ENCODE measurements at places on chromosomes 1 and 21. TPM values are rescaled to one million over a fixed set of nuclear protein-coding genes. Genes with fewer than 3 reads are reported as not detected.

GRCh38 chr1:9721606-9722377 is 70.3 kb downstream of the PIK3CD start:
- DNase-seq, result peak; percentile 85

DNA sequence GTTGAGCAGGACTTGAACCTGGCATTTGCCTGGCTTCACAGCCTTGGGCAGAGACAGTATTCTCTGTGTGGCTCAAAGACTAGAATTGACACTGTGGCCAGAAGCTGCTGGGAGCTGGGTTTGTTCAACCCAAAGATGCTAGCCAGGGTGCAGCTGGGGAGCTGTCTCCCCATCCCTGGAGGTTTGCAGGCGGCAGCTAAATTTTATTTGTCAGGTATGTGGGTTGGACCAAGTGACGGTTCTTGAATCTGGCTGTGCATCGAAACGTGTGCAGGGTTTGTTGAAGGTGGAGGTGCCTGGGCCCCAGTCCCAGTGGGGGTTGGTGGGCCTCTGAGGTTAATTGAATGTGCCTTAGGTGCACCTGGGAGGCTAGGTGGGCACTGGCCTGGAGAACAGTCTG is 11.8 kb downstream of the WNT4 start:
- DNase-seq, result no peak

DNA sequence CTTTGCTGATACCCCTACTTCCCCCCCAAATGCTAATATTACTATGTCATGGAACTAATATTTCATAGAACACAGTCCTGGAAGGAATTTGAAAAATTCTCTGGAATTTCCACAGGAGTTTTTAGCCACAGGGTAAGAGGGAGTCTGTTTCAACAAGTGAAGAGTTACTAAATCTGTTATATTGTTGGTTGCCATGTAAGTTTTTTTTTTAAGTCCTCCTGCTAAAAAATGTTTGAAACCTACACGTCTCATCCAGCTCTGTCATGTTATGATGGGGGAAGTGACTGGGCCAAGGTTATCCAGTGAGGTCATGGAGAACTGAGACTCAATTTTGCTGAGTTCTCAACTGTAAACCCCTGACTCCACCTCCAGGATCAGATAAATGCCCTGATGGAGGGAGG is 60.8 kb upstream of the USP24 start:
- peak; percentile 76 for DNase-seq

- no peak for DNase-seq
Observed at GRCh38 chr1:87950369-87950768, 621.7 kb downstream of the LMO4 start.

- DNase-seq, result no peak
Observed at GRCh38 chr1:186882372-186883134, 53.8 kb downstream of the PLA2G4A start.

PLEKHA6 gene
- total RNA-seq, result 0.29 TPM

- DNase-seq, result no peak
Observed at GRCh38 chr1:94606471-94606870, 64.9 kb upstream of the F3 start.

- DNase-seq, result no peak
Observed at GRCh38 chr1:33140153-33141149, 41.4 kb downstream of the TRIM62 start.

TTC24 gene
- total RNA-seq, result not detected

TFF3 gene
- 0.72 TPM for total RNA-seq

DNA sequence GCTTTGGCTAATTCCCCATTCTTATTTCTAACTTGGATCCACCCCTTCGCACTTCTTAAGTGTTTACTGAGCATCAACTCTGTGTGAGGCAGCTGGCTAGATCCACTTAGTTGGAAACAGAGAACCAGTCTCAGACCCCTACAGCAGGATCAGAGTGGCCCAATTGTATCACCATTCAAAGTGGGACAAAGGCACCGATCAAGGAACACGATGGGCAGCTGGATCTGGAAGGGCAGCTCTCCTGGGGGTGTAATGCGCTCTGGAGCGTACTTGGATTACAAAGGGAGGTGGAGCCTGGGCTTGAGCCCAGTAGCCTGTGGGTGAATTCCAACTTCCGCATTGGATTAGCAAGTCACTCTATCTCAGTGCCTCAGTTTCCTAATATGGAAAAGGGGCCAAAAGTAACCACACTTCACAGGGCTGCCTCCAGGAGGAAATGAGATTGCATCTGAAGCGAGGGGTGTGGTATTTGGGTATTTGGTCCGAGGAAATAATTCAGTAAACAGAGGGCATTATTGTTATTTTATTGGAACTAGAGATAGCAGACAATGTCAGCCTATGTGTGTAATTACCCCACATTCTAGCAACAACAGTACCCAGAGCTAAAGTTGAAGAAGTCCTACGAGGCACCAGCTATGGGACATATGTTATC is 11.9 kb downstream of the ECE1 start:
- DNase-seq, result no peak

- DNase-seq, result peak; percentile 82
Observed at GRCh38 chr1:34984793-34985608, at the start of gene TMEM35B. Gene TMEM35B (minus strand): TSS chr1:34985347. CDS start chr1:34985305, 42 bp downstream.

GRCh38 chr1:110133436-110133835 is 16.9 kb upstream of the SLC6A17 start:
- DNase-seq, result no peak

LRRC38 gene
- total RNA-seq, result not detected

OBSCN gene
- 19.7 TPM for total RNA-seq

- no peak for DNase-seq
Observed at GRCh38 chr1:59357645-59358320, 60.9 kb downstream of the FGGY start.

DNA sequence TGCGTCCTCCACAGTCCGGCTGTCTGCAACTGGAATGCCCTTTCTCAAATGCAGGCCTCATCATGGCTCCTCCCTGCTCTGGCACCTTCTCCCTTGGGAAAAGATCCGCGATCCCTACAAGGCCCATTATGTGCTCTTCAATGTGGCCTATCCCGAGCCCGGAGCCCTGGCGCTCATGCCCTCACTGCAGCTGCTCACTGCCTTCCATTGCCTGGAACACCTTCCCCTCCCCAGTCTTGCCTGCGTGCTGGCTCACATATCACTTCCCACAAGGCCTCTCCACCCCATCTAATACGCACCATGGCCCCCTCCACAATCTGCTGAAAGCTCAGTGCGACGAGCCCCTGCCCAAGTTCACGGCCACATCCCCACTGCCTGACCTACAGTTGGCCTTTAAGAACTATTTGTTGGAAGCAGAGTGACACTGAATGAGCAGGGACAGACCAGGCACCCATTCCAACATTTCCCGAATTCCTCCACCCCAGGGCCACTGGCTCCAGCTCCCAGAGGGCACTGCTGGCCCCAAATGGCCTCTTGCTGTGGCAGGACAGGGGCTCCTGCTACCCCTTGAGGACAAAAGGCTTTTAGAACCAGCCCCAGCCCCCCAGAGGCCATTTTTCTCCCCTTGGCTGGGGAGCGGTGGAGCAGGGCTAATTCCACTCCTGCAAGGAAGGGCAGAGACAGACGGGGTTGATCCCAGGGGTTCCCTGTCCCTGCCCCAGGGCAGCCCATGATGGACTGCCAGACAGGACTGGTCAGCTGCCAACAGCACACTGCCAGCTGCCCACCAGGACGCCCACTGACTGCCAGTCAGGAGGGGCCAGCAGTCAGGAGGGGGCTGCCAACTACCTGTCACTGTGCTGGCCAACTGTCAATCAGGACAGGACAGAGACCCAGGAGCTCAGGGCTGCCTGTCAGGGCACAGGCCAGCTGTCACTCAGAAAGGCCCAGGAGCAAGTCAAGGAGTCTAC is 64.8 kb downstream of the DHRS3 start:
- no peak for DNase-seq

ASTN1 gene
- 0.22 TPM for total RNA-seq

DNA sequence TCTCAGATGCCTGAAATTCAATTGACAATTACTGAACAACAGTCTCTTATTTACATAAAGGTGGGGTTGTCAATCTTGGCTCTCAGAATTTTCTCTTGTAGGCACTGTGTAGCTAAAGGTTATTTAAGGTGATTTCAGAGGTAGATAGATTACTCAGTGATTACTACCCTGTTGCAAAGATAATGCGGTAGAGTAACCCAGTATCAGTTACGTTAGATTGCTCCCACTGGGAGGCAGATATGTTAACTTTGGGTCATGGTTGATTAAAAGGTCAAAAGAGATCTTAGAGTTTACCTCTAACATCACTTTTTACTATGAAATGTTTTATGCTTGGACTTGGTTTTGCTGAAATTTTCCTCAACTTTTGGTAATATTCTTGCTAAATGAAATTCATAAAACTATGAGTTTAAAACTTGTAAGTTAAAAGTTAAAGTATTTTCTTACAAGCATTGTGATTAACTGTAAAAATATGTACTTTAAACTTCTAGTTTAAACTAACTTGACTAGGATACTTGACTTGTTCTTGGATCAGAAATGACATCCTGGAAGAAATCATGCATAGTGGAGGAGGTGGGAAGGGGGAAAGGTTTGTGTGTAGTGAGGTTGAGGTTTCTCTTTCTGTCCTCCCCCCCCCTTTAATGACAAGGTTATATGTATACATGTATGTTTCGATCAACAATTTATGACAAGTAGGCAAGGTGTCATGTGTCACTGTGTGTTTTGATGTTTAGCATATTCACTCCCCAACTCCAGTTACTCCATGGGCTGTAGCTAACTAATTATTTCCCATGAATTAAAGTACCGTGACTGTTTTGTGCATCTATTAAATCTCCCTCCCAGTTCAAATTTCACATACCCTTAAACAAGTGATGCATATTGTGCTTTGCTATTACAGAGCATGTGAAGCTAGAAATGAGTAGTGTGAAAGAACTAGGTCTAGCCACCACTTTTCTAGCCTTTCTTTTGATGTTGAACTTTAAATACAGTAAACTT is 2.9 kb downstream of the LAMC1 start:
- no peak for DNase-seq

- DNase-seq, result no peak
Observed at GRCh38 chr1:203129501-203130231, 2.1 kb downstream of the ADORA1 start.

DNA sequence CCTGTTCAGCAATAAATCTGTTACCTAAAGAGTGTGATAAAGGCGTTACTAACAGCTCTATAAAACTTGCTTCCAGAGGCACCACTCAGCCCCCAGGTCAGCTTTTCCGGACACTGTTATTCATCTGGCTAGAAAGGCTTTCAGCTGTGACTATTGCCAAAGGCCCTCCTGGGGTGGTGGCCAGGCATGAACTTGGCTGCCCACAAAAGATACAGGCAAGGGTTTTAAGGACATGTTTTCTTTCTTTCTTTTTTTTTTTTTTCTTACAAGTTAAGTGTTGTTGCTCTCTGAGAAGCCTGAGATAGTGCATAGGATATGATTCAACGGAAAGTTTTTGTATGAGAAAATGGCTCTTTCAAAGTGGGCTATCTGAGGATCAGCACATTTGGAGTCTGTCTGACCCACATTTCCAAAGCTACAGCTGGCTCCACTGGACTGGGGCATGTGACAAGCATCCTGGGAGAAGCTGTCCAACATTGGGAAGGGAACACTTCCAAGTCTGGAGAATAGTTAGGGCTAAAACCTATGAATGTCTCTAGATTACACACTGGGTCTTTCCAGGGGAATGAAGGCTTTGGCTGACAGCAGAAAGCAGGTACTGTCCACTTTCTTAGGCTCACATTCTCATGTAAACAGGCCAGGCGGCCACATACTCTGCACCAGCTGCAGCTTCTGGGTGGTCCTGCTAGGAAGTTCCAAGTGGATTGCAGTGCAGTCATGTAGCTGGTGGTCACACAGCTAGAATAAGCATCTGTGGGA is 639.7 kb downstream of the LMO4 start:
- no peak for DNase-seq

PODN gene
- not detected for total RNA-seq

ANKRD45 gene
- total RNA-seq, result not detected

CD84 gene
- 2.5 TPM for total RNA-seq

C1orf116 gene
- 2.6 TPM for total RNA-seq

CSMD2 gene
- not detected for total RNA-seq
